ENCODE measurements at places on chromosomes 3 and 15.

- DNase-seq = no peak
Measured at GRCh38 chr15:27358751-27359434, 387.9 kb downstream of the GABRG3 start.

- DNase-seq = no peak
Measured at GRCh38 chr15:35293353-35294130, 208.4 kb upstream of the NANOGP8 start.

GRCh38 chr3:37477711-37478487 lies 303.5 kb upstream of the LRRFIP2 start:
- no peak for DNase-seq

DNA sequence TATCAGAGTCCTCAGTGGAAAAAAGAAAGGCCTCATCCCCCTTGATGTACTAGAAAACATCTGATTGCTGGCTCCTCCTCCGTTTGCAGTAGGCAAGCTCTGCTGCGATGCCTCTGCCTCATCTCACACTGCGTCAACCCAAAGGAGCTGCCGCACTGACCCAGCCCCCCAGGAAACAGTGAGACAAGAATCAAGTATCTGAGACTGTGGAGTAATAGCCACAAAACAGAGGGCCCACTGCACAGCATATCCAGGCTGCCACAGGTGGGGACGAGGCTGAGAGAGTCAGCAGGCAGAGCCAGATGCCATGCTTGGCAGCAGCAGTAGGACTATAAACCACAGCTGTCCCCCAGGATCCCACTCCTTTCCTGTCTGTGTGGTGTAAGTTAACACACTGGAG lies 165.9 kb downstream of the STAC start:
- DNase-seq = no peak

GRCh38 chr3:158337110-158337509 lies 227.2 kb downstream of the RSRC1 start:
- DNase-seq = no peak

GRCh38 chr3:193116871-193117270 lies 124.2 kb upstream of the PLAAT1 start:
- DNase-seq = no peak

DNA sequence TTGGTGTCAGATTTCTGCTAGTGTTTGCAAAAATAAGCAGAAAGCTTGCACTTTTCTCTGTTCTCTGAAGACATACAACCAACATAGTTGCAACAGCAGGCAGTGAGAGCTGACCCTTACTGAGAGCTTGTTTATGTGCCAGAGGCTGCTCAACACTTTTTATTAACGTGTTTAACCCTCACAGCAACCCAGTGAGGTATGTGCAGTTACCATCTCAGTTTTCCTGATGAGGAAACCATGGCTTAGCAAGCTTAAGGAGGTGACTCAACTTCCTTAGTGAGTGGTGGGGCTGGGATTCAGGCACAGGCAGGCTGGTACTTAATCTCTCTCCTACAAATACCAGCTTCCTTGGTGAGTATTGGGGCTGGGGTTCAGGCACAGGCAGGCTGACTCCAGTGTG lies 158.1 kb upstream of the CTDSPL start:
- no peak for DNase-seq

GRCh38 chr3:123394391-123395020 lies 54.4 kb downstream of the ADCY5 start:
- no peak for DNase-seq

GRCh38 chr3:173214576-173214975 lies 73.5 kb upstream of the SPATA16 start:
- no peak for DNase-seq

GRCh38 chr15:90318591-90318990 lies 33.5 kb upstream of the ZNF774 start:
- no peak for DNase-seq

DNA sequence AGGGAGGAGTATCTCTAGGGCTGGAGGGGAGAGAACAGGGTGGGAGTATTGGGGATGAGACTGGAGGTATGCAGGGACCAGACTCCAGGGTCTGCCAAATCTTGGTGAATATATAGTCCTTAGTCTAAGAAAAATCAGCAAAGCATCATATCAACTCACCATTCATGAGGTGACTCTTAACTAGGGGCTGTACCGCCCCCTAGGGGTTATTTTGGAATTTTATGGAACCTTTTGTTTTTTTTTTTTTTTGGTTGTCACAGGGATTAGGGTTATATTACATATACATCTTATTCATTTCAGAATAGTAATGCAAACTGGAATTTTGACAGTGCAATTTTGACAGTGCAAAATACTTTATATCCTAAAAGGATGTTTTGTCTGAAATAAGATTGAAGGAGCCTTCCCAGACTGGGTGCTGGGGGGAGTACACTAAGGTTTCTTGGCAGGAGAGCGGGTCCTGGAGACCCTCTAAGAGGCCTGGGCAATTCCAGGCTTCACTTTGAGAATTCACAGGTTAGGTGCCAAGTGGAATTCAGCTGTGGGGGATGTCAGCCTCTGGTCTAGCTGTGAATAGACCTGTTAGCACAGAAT lies 7.5 kb downstream of the CMTM7 start:
- DNase-seq = peak; percentile 74

DNA sequence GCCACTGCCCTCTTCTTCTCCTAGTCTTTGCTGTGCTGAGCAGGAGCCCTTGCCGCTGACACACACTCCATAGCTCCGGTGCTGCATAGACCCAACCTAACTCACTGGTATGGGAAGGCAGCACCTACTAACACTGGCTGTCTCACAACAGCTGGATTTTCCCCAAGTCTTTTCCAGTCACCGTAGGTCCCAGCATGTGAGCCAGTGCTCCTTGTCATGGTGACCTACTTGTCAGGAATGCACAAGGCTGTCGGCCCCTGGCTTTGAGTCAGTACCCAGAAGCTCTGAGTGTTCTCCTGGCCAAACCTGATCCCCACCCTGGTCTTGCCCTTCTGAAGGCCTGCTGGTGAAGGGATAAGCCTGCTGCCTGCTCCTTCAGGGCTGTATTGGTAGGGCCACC lies 25.7 kb downstream of the AMOTL2 start:
- DNase-seq = no peak

- DNase-seq = no peak
Measured at GRCh38 chr3:53092942-53093341, 37.3 kb downstream of the RFT1 start.

DNA sequence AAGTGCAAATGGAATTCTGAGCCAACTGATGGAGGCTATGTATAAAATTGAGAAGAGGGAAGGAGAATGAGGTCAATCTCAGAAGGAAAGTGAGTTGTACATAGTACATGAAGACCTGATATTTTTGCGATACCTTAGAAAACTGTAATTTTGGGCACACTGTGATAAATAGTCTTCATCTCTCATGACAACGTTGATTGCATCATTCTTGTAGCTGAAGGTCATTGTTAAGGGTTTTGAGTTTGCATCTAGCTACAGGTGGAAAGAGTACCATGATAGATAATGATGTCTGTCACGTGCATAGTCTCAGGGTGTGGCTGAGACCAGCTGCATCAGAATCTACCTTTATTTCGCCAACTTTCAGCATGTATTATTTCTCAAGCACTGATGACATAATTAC lies 435.4 kb upstream of the MDFIC2 start:
- DNase-seq = no peak

- DNase-seq = no peak
Measured at GRCh38 chr15:43920254-43920600, 93.4 kb downstream of the WDR76 start.

DNA sequence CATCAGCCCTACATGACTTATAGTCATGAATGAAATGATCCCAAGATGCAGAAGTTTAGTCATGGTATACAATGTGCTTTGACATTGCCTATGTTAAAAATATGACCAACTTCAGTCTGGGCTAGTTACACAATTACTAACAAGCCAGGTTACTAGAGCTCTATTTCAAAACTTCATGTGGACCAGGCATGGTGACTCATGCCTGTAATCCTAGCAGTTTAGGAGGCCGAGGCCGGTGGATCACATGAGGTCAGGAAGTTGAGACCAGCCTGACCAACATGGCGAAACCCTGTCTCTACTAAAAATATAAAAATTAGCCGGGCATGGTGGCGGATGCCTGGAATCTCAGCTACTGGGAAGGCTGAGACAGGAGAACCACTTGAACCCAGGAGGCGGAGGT lies 613.0 kb downstream of the CADM2 start:
- no peak for DNase-seq

GRCh38 chr3:94301366-94301765 lies 238.5 kb downstream of the NSUN3 start:
- no peak for DNase-seq

GRCh38 chr15:100020189-100020588 lies 287.0 kb upstream of the LYSMD4 start:
- no peak for DNase-seq

DNA sequence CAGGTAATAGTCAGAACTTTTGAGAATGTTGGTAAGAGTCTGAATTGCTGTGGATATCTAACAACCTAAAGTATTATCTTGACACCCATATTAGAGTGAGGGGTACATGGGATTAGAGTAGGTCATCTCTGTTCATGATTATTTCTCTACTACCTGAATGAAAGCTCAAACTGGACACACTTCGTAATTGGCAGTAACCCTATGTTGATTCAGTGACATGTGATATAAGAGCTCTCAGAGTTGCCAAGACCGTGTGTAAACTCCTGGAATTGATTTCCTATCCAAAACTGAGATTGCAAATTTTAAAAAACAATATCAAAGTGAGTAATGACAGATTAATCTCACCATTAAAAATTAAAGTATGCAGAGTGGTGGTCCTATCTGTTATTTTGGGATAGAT lies 214.8 kb upstream of the ARHGEF26 start:
- no peak for DNase-seq

GRCh38 chr15:85396554-85396953 lies 16.2 kb downstream of the AKAP13 start:
- DNase-seq = no peak

- DNase-seq = no peak
Measured at GRCh38 chr3:109364088-109364487, 26.7 kb upstream of the DPPA4 start.

- no peak for DNase-seq
Measured at GRCh38 chr3:177512945-177513814, 315.9 kb upstream of the TBL1XR1 start.

- DNase-seq = no peak
Measured at GRCh38 chr3:139434764-139435307, 41.5 kb downstream of the RBP2 start.

- no peak for DNase-seq
Measured at GRCh38 chr15:64013179-64014062, 32.9 kb downstream of the DAPK2 start.

DNA sequence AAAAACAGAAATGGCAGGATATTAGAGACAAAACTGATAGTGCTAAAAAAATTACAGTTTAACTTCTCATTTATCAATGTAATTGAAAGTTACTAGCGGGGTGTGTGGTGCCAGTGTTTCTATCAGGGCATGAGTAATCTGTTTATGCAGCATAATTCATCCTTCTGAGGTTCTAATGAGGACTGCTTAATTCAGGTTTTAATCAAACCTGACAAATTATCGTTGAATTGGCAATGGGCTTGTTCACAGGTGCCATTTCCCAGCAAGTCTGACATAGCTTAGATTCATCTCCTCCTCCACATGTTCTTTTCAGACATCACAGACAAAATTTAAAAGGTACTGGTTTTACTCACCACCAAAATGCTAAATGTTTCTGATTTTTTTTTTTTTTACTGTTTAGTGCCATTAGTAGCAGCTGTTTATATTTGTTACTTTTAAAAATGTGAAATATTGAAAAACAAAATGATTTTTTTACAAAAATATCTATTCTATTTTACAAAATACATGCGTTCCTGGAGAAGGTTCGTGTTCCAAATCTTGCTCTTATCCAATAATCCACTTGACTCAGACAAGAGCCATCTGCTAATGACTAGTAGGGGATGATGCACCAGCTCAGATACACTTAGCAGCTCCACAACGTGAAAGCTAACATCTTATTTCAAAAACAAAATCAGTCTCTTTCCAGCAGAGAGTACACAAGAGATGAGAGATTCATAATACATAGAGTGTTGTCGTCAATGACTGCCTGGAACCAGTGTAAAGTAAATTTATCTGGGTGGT lies 447.7 kb upstream of the DPPA4 start:
- DNase-seq = no peak

DNA sequence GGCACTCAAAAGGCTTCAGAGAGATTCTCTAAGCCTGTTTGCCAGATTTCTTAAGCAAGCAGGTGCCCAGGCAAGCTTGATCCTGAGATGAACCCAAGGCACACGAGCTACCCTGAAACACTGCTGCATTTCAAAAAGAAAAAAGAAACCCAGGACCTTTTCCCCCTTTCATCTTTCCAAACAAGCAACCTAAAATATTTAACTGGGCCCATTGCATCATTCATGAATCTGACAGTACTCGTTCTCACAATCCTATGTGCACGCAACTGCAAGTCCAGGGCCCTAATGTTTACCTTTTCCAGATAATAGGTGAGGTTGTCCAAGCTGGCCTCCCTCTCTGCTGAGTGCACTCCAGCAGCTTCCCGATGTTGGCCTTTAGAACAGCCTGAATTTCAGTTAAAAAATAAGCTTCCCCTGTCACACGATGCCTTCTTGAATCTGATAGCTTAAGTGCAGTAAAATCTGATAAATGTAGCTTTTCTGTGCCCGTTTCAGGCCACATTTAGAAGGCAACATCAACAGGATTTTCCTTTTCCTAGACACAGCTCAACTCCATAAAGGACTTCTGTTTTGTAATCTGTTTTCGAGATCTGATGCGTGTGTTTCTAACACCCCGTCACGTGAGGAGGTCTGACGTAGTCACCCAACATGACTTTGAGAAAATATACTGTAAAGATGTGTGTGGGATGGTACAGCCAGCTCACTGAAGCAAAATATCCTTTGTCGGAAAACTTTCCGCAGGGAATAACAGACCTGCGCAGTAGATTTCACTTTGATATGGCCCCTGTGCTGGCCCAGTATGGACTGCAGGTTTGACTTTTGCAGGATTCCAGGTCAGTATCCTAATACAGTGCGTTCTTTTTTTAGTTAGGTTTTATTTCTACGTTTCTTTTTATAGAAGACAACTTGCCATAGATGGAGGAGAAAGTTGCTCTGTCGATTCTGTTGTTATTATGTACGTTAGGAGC lies 55.1 kb upstream of the RASA2 start:
- no peak for DNase-seq

GRCh38 chr15:62020576-62021160 lies 39.6 kb downstream of the VPS13C start:
- no peak for DNase-seq

DNA sequence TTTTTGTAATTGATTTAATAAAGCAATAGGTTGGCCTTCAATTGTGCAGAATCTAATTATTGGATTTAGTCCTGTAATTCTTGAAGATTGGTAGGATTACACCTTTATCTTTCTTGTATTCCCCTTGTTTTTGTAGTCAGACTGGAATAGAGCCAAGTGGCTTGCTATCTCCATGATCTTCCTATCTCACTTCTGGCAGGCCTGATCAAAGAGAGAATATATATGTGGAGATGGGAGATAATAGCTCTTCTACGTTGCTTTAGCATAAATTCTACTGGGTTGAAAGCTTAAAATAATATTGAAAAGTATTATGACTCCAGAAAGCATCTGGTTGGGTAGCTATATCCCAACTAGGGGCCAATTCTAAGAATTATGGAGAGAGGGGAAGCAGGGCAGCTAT lies 16.9 kb upstream of the IFT57 start:
- DNase-seq = no peak

GRCh38 chr3:129013491-129013891 lies 12.4 kb downstream of the EFCC1 start:
- DNase-seq = no peak

- DNase-seq = no peak
Measured at GRCh38 chr3:43217633-43218032, 68.7 kb upstream of the SNRK start.

GRCh38 chr3:99681512-99681911 lies 43.1 kb downstream of the COL8A1 start:
- no peak for DNase-seq
